CD8-positive, alpha-beta memory T cell (primary cell): ENCODE measurements at places on chromosomes 2 and 18. TPM values are rescaled to one million over a fixed set of nuclear protein-coding genes. Genes with fewer than 3 reads are reported as not detected.

DNA sequence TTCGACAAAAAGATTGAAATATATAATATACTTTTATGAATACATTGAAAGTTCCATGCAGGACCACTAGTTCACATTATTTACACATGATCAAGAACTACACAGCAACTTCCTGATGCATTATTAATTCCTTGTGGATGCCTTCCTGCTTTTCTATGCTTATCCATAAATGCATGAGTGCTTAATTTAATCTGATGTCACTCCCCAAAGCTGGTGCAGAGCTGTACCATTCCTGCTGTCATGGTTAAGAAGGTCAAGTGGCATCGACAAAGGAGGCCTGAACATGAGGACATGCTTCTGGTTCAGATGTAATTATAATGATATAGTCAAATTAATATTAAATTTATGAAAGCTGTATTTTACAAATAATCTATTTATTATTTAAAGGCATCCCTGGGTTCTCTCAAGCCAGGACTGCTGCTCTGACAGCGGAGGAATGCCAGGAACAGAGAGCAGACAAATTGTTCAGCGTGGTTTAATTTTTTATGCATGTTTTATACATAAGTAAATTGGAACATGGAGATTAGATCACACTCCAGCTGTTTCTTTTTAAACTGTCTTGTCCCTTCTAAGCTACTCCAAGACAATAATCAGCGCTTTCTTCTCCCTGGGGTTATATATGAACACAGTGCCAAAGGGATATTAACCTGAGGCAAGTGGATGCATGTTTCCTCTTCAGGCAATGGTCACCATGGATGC, 307.3 kb upstream of the CNTNAP5 start:
- H3K27ac ChIP-seq: no peak overlapping the region
- no peaks in the 10 kb centered on the region for H3K4me1 ChIP-seq
- H3K27me3 ChIP-seq: no peaks in the 10 kb centered on the region
- DNase-seq: no peak
- H3K36me3 ChIP-seq: no peaks in the 10 kb centered on the region

GRCh38 chr2:115165529-115166109, 723.2 kb downstream of the DPP10 start:
- no peaks in the 10 kb centered on the region for H3K27me3 ChIP-seq
- no peaks in the 10 kb centered on the region for H3K4me1 ChIP-seq
- no peak overlapping the region for H3K4me3 ChIP-seq
- H3K27ac ChIP-seq: no peak overlapping the region

DNA sequence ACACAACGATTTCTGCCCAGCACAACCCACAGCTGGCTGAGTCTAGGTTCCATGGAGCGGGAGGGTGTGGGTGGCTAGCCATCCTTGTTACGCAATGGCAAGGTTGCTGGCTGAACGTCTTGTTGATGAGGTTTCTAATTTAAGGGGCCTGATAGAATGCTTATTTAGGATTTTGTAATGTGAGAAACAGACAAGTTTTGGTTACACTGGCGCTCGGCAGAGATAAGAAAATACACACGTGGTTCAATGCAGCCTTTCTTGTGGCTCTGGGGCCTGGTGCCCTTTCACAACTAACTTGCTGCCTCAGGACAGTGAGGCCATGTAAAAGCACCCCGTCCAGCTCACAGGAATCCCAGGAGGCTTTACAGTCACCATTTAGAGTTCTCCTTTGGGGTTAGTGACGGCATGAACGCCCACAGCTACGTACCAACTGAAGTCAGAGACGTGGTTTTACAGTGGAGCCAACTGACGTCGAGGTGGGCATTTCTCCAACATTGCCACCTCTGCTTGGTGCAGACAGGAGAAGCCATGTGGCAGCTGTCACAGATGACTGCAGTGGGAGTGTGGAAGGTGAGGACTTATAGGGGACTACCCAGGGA, 29.7 kb upstream of the PIEZO2 start:
- no peak overlapping the region for H3K27ac ChIP-seq
- no peaks in the 10 kb centered on the region for H3K36me3 ChIP-seq
- no peaks in the 10 kb centered on the region for H3K4me1 ChIP-seq

- no peak overlapping the region for H3K27ac ChIP-seq
- H3K4me1 ChIP-seq: no peaks in the 10 kb centered on the region
- no peaks in the 10 kb centered on the region for H3K27me3 ChIP-seq
- DNase-seq: no peak
Observed at GRCh38 chr2:200042944-200043343, 87.6 kb downstream of the MAIP1 start.

DNA sequence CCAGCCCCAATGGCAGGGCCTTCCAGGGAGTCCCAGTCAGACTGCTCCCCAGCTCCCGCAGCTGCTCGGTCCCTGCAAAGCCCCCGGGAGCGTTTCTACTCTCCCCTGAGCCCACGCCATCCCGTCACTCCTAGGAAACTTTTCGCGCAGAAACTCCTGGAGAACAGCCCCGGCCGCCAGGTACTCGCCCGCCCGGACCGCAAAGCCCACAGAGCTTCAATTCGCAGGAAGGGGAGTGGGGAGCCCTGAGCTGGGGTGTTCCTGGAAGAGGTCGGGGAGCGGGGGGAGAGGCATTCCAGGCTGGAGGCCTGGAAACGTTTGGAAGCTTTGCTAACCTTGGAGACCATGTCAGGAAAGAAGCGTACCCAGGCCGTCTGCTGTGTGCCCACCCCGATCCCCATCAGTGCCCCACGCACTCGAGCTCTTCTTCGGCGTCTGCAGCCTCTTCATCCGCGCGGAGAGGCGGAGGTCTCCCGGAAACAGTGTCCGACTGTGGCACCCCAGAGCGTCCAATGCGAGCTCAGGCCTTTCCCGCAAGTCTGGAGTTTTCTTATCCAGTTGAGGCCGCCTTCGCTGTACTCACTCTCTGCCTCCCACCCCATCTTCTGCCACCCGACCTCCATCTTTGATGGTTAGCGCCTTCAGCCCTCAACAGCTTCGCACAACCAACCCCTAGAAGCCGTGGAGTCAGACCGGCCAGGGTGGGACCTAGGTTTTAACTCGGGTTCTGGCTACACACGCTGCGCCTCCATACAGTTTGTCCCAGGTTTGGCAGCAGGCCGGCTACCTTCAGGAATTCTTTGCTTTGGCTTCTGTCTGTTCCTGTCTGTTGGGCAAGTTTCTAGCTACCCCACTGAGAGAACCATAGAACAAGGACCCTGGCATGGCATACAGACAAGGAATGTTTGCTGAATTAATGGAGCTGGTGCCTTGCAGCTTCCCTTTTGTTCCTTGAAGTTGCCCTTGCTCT, 3.7 kb downstream of the PCGF1 start:
- DNase-seq: no peak
- peaks cover 9% of the 10 kb centered on the region for H3K36me3 ChIP-seq
- H3K4me1 ChIP-seq: peaks cover 46% of the 10 kb centered on the region
- peaks cover 15% of the 10 kb centered on the region for H3K27me3 ChIP-seq

GRCh38 chr2:219565130-219566080, 5.9 kb downstream of the OBSL1 start:
- H3K4me3 ChIP-seq: no peak overlapping the region
- no peaks in the 10 kb centered on the region for H3K27me3 ChIP-seq
- no peak for DNase-seq
- no peaks in the 10 kb centered on the region for H3K36me3 ChIP-seq
- H3K27ac ChIP-seq: no peak overlapping the region

The FEV gene
- not detected for total RNA-seq

The KIAA2012 gene
- total RNA-seq: not detected

DNA sequence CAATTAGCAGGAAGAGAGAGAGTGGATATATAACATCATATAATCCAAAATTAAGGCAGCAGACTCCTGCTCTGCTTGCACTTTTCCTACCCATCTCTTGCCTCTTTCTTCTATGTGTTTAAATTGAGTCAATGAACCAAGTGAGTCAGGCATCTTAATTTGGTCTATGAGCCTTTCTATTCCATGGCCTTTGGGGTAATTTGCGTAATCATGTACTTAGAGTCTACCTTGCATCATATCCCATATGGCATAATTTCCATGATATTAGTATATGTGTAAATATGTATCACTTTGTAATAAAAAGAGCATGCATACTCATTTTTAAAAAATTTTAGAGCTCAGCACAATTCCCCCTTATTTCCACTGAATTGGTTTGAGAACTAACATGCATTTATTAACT, 555.2 kb downstream of the STK39 start:
- no peak overlapping the region for H3K27ac ChIP-seq
- H3K4me1 ChIP-seq: no peaks in the 10 kb centered on the region
- H3K36me3 ChIP-seq: no peaks in the 10 kb centered on the region
- no peaks in the 10 kb centered on the region for H3K27me3 ChIP-seq
- DNase-seq: no peak
- H3K4me3 ChIP-seq: no peak overlapping the region

The ANKRD36C gene
- 29.8 TPM for total RNA-seq

DNA sequence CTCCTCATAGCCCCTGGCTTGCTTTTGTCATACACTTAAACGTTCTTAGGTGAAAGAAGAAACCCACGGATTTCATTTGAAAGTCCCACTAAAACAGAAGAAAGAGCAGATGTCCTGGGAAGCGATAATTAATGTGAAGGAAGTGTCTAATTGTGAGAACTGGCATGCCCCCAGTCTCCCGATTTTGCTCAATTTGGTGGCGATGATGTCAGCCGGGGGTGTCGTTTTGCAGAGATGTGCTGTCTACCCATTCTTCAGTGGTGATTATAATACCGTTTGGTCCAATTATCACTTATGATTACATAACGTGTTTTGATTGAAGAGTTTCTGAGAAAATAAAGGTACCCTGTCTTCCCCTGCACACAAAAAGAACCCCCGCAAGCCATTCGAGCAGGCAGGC, 103.1 kb downstream of the RTN4 start:
- DNase-seq: no peak
- no peak overlapping the region for H3K4me3 ChIP-seq
- peaks cover 13% of the 10 kb centered on the region for H3K4me1 ChIP-seq
- H3K36me3 ChIP-seq: no peaks in the 10 kb centered on the region

DNA sequence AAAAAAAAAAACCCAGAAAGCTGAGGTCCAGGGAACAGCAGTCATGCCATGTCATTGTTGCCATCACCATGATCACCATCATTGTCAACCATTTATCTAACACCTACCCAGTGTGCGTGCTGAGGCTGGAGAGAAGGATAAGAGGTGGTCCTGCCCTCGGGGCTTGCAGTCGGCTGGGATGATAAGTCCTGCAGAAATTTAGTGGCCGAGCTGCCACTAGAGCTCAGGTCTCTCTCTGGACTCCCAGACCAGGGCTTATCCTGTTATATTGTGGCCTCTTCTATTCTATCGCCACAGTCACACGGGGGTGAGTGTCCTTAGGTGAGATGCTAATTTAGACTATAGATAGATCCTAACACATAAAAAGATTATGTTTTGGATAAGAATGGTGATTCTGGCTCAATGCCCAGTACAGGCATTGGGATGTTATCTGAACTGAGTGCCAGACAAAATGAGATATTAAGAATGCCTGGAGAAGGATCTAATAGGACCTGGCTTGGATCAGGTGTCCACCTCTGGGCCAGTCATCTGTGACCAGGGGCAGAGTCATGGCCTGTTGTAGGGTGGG, 43.2 kb upstream of the YWHAQ start:
- H3K4me3 ChIP-seq: no peak overlapping the region
- H3K27ac ChIP-seq: no peak overlapping the region
- no peaks in the 10 kb centered on the region for H3K27me3 ChIP-seq
- H3K36me3 ChIP-seq: no peaks in the 10 kb centered on the region
- H3K4me1 ChIP-seq: no peaks in the 10 kb centered on the region
- no peak for DNase-seq

GRCh38 chr18:37402735-37403099, 162.9 kb downstream of the CELF4 start:
- no peak for DNase-seq
- no peaks in the 10 kb centered on the region for H3K4me1 ChIP-seq
- H3K27ac ChIP-seq: no peak overlapping the region
- no peak overlapping the region for H3K4me3 ChIP-seq

GRCh38 chr2:216083464-216084281, 2.0 kb downstream of the TMEM169 start:
- H3K27ac ChIP-seq: peak overlapping the region; percentile 13
- no peaks in the 10 kb centered on the region for H3K36me3 ChIP-seq
- DNase-seq: no peak
- no peaks in the 10 kb centered on the region for H3K27me3 ChIP-seq

- H3K4me1 ChIP-seq: no peaks in the 10 kb centered on the region
- H3K27me3 ChIP-seq: no peaks in the 10 kb centered on the region
- no peak for DNase-seq
Observed at GRCh38 chr2:239132156-239132709, 268.6 kb downstream of the HDAC4 start.

- no peaks in the 10 kb centered on the region for H3K27me3 ChIP-seq
- H3K36me3 ChIP-seq: no peaks in the 10 kb centered on the region
- DNase-seq: no peak
Observed at GRCh38 chr18:58484989-58485981, 143.6 kb downstream of the ALPK2 start.

DNA sequence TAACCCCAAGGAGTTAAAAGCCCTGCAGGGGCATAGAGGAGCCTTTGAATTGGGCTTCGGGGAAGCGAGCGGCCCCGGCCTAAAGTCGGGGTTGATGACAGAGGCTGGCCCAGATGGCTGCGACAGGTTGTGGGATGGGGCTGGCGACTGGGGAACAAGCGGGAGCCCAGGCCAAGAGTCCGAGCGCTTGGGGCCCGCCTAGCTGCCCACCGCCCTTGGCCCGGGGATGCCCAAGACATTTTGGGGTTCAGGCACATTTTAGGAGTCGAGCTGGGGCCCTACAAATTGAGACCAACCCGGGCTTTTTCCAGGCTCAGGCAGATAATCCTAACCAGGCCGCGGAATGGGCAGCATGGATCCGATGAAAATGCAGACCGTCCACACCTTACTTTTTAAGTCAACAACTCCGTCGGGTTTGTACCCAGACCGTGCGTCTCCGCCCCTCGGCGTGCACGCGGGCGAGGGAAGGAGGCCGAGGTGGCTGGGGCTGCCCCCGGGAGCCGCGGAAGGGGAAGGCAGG, 507 bp downstream of the RTKN start:
- H3K4me1 ChIP-seq: peaks cover 8% of the 10 kb centered on the region
- H3K36me3 ChIP-seq: no peaks in the 10 kb centered on the region
- H3K27ac ChIP-seq: no peak overlapping the region

The SDC1 gene
- total RNA-seq: 0.13 TPM

GRCh38 chr18:13416208-13416607, 197.6 kb downstream of the LDLRAD4 start:
- no peaks in the 10 kb centered on the region for H3K36me3 ChIP-seq
- no peak for DNase-seq
- H3K27ac ChIP-seq: no peak overlapping the region
- H3K4me3 ChIP-seq: no peak overlapping the region
- no peaks in the 10 kb centered on the region for H3K4me1 ChIP-seq
- H3K27me3 ChIP-seq: no peaks in the 10 kb centered on the region

DNA sequence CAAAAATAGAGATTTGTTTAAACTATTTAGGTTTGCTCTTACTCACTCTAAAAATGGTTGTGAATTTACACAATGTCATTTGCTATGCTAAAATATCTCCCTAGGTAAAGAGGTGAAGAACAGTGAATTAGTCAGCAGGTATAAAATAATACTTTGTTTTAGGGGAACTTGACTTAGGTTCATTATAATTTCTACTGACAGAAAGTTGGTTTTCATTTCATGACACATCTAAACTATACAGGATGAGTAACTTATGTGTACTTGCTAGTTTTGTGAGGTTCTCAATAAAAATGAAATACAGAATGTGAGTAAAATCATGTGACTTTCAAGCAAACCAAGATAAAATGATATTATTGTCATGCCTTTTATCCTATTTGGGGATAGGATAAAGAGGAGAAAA, 66.0 kb downstream of the DIS3L2 start:
- H3K36me3 ChIP-seq: peaks cover 12% of the 10 kb centered on the region
- no peaks in the 10 kb centered on the region for H3K4me1 ChIP-seq
- no peak overlapping the region for H3K4me3 ChIP-seq
- no peak for DNase-seq
- H3K27ac ChIP-seq: no peak overlapping the region
- no peaks in the 10 kb centered on the region for H3K27me3 ChIP-seq

GRCh38 chr2:162090109-162090508, 16.1 kb upstream of the DPP4 start:
- DNase-seq: no peak
- no peaks in the 10 kb centered on the region for H3K4me1 ChIP-seq
- no peaks in the 10 kb centered on the region for H3K36me3 ChIP-seq

The CNGA3 gene
- not detected for total RNA-seq

The CENPA gene
- total RNA-seq: 21.6 TPM
